ENCODE measurements at places on chromosomes 12 and 14. TPM values are rescaled to one million over a fixed set of nuclear protein-coding genes. Genes with fewer than 3 reads are reported as not detected.

Gene KRT77
- polyA plus RNA-seq = not detected

Gene MYH6
- polyA plus RNA-seq = not detected

Gene NYNRIN
- 6.4 TPM for polyA plus RNA-seq

Gene NR1H4
- not detected for polyA plus RNA-seq

Gene TRIM9
- 51.7 TPM for polyA plus RNA-seq

Gene AQP2
- not detected for polyA plus RNA-seq

Gene CYP46A1
- polyA plus RNA-seq = 31.8 TPM

Gene PTPN6
- 28.3 TPM for polyA plus RNA-seq

Gene CFAP251
- polyA plus RNA-seq = 5.2 TPM

GRCh38 chr14:94157197-94157596 is 16.9 kb upstream of the PPP4R4 start:
- DNase-seq = no peak

- no peak for DNase-seq
Observed at GRCh38 chr14:22484632-22485031, 104.4 kb downstream of the DAD1 start.

DNA sequence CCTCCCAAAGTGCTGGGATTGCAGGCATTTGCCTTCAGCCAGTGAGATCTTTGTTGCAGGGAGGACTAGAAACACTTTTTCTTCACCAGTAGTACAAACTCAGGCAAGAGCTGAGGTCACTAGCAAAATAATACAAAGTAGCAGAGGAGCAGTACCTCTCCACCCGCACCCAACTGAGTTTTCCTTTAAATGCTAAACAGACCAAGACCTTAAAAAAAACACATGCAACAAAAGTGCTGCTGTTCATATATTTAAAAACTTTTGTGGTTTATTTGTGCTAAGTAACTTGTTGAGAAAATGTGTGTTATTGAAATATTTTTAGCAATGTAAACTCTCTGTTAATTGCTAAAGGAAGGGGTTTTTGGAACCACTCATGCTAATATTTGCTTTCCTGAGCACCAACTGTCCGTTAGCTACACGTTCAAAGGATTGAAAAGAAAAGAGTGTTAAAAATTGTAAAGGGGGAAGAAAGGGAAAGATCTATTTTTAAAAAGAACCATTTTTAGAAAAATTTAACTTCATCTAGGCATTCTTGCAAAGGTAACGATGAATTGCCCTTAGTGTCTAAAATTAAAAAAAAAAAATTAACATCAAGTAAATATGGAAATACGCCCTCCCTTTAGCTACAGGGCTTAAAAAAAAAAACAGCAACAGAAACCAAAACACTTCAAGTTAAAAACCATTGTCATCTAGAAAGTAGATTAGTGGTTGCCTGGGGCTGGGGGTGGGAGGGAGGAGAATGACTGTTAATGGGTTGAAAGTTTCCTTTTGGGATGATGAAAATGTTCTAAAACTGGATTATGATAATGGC is 114.0 kb upstream of the KRAS start:
- DNase-seq = no peak

- DNase-seq = no peak
Observed at GRCh38 chr14:25909045-25909747, 688.6 kb downstream of the NOVA1 start.

GRCh38 chr12:66290716-66291200 is 11.5 kb upstream of the HELB start:
- no peak for DNase-seq

DNA sequence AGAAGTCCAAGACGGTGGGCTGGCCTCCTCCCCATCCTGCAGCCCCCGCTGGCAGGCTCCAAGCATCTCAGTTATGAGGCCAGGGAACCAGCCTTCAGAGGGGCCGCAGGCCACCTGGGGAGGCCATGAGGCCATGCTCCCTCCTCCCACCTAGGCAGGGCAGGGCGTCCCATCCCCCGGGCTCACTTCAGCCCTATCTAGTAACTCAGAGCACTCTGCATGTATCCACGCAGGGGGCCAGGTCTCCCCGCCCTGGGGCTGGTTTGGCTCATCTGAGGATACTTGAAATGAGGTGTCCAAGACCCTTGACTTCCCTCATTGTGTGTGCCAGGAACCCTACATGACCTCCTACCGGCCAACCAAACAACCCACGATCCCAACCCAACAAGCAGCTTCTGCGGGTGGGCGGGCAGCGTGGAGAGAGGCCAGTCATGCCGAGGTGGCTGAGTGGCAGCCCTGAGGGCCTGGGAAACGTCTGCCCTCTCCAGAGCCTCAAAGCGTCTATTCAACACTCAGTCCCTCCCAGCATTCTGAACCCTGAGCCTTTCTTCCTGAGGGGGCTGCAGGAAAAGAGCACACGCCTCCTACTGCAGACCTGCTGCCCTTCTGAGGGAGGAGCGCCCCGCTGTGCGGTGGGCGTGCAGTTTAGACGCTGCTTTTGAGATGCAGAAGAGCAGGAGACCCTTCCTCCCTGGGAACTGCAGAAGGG is 16.8 kb downstream of the ISCA2 start:
- DNase-seq = no peak

DNA sequence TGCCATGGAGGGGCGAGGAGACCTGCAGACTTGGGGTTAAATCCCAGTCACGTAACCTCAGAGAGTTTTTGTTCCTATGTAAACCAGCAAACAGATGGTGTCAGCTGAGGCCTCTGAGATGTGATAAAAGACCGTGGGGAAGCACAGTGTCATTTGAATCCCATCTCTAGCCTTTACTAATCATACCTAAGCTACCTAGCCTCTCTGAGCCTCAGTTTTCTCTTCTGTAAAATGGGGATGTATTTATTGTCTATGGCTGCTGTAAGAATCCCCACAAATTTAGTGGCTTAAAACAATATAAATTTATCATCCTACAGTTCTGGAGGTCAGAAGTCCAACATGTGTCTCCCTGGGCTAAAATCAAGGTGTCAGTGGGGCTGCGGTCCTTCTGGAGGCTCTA is 33.9 kb downstream of the FOXN4 start:
- DNase-seq = no peak

GRCh38 chr12:107320929-107321631 is 227.7 kb upstream of the CRY1 start:
- peak; percentile 59 for DNase-seq

DNA sequence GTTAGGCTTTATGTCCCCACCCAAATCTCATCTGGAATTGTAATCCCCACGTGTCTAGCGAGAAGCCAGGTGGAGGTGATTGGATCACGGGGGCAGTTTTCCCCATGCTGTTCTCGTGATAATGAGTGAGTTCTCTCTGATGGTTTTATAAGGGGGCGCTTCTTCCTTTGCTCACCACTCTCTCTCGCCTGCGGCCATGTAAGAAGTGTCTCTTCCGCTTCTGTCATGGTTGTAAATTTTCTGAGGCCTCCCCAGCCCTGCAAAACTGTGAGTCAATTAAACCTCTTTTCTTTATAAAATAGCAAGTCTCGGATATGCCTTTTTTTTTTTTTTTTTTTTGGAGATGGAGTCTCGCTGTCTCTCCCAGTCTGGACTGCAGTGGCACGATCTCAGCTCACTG is 13.3 kb downstream of the IL31 start:
- no peak for DNase-seq

DNA sequence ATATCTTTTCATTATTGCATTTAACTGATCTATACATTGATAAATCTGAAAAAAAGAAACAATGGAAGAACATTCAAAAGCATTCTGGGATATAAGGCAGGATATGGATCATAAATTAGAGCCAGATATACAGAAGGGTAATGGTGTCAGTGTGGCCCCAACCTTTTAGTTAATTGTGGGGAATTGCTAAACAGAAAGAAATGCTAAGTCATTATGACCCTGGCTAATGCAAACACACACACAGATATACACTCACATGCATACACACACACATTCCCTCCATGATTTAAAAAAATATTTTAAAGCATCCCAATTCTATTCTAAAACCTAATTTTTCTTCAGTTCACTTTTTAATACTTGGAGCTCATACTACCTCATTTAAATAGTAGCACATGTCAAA is 404.5 kb downstream of the BCAT1 start:
- no peak for DNase-seq

DNA sequence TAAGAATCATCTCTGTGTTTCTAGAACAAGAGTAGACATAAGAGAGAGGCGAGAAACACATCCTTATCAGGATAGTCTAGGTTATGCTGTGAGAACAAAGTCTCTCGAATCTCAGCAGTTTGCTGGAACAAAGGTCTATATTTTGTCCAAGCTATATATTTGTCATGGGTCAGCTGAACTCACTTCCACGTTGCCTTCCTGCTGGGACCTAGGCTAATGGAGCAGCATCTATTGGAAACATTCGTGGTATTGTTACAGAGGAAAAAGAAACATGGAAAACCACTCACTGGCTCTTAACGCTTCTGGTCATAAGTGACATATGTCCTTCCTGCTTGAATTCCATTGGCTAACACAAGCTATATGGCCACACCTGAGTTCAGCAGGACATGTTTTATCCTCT is 112.6 kb upstream of the DYRK2 start:
- DNase-seq = no peak

GRCh38 chr12:1882405-1882804 is 36.0 kb downstream of the CACNA2D4 start:
- no peak for DNase-seq

- peak; percentile 77 for DNase-seq
Observed at GRCh38 chr12:95548539-95549391, 2.5 kb downstream of the USP44 start.

DNA sequence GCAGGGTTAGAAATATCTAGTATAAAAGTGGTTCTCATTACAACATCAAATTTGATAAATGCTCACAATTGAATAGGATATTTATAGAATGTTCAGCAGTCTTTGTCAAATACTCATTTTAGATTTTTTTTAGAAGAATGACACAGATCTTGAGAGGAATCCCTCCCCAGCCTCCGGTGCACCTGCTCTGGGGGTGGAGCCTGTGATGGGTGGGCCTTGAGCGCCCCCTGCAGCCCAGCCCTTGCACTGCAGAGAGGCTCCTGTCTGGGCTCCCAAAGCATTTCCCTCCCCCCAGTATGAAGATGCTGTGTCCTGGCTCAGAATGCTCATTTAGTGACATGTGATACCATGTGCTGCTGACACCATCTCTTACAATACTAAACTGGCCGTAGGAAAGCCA is 792.3 kb downstream of the TMEM121 start:
- DNase-seq = no peak

- DNase-seq = no peak
Observed at GRCh38 chr14:104132981-104133380, 5.4 kb upstream of the KIF26A start.

- DNase-seq = no peak
Observed at GRCh38 chr14:57611555-57612075, 118.0 kb upstream of the CCDC198 start.

DNA sequence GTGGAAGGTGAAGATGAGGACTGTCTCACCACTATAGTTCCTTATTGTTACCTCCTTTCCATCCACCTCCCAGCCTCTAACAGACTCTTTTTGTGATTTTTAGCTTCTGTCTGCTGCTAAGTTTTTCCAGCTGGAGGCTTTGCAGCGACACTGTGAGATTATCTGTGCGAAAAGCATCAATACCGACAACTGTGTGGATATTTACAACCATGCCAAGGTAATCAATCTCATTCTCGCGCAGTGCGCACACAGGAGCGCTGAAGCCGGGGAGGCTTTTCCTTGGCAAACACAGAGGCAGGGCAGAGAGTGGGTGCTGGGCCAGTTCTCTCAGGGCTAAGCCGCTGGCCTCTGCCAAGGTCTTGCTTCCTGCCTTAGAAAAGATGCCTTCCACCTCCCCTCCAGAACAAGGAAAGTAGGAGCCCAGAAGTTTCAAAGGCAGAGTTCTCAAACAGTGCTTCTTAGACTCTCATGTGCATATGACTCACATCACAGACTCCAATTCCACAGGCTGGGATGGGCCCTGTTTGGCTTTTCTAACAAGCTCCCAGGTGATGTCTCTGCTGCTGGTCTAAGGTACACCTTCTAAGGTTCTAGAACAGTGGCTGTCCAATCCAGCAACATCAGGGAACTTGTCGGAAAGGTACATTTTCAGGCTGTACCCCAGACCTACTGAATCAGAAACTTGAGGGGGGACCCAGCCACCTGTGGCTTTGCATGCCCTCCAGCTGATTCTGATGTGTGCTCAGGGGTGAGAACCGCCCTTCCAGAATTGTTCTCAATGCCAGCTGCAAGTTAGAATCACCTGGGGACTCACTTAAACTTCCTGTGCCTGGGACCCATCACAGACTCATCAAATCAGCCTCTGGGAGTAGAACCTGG is 33.8 kb upstream of the PWP1 start:
- DNase-seq = no peak

- DNase-seq = no peak
Observed at GRCh38 chr12:86018361-86018760, 144.3 kb downstream of the NTS start.

DNA sequence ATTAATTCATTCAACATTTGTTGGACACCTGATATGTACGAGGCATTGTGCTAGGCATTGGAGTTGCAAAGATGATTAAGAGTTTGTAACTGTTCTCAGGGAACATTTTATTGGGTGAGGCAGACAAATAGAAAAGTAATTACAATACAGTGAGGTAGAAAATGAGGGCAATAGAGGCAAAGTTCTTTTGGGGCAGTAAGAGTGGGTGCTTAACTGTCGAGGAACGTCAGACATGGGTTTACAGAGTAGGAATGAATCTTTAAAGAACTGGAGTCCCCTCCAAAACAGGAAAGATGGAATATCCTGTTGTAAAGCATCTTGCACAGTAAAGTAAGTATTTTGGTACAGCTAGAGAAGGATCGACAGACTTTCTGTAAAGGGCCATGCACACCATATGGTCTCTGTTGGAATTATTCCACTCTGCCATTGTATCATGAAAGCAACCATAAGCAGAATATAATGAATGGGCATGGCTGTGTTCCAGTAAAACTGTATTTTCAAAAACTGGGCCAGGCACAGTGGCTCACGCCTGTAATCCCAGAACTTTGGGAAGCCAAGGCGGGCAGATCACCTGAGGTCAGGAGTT is 9.1 kb downstream of the CREBL2 start:
- no peak for DNase-seq

DNA sequence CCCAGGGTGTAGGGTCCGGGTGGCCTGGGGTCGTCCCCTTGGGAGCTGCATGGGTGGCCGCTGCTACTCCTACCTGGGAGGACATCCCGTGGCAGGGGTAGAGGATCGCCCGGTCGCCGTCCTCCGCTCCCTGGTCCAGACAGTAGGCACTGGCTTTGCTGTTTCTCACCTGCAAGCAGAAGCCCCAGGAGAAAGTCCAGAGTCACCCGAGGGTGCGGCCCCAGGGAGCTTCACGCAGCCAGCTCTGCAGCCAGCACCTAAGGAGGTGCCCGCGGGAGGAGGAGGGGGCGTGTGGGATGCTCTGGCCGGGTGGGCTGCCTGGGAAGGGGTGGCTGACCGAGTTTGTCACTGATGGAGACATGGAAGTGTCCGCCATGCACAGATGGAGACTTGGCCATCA is 54.8 kb downstream of the NOC4L start:
- DNase-seq = no peak

DNA sequence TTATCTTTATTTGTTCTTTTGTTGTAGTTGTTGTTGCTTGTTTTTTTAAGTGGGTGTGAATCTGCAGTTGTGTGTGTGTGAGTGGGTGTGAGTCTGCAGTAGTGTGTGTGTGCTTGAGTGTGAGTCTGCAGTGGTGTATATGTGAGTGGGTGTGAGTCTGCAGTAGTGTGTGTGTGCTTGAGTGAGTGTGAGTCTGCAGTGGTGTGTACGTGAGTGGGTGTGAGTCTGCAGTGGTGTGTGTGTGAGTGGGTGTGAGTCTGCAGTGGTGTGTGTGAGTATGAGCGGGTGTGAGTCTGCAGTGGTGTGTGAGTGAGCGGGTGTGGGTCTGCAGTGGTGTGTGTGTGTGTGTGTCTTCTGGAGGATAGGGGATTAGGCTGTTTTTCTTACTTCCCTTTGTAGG is 1186.8 kb upstream of the SEL1L start:
- DNase-seq = no peak

Data from brain (organoid and tissue), 16 donors.